ENCODE measurements at places on chromosomes 4 and X. TPM values are rescaled to one million over a fixed set of nuclear protein-coding genes. Genes with fewer than 3 reads are reported as not detected.

DNA sequence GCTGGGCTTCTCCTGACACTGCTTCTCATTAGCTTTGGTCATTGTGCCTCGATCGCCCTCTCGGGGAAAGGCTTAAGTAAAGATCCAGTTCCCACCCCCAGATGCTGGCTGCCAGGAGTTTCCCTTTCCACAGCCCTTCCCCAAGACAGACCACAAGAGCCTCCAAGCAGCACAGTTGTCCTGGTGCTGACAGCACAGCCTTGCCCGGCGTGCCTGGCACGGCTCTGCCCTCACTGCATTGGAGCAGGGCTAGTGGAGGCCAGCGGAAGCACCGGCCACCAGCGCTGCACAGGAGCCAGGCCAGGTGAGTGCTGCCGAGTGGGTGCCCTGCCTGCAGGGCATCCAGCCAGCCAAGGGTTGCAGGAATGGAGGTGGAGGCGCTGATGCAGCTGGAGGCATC, 9.7 kb upstream of the MSANTD1 start:
- no peak for DNase-seq

DNA sequence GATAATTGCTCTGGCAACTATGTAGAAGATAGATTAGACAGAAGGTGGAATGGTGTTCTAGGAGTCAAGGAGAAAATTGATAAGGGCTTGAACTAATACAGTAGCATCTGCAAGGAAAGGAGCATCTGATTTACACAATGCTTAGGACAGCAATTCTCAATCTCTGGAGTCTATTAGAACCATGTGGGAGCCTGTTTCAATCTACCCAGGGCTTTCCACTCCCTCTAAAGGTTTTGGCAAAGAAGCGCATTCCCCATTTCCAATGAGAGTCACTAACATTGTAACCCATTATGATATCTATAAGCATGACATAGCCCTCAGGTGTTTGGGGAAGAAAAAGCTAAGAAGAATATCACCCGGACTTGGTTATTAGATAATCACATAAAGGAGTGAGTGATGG, 168.2 kb downstream of the COL25A1 start:
- no peak for DNase-seq

DNA sequence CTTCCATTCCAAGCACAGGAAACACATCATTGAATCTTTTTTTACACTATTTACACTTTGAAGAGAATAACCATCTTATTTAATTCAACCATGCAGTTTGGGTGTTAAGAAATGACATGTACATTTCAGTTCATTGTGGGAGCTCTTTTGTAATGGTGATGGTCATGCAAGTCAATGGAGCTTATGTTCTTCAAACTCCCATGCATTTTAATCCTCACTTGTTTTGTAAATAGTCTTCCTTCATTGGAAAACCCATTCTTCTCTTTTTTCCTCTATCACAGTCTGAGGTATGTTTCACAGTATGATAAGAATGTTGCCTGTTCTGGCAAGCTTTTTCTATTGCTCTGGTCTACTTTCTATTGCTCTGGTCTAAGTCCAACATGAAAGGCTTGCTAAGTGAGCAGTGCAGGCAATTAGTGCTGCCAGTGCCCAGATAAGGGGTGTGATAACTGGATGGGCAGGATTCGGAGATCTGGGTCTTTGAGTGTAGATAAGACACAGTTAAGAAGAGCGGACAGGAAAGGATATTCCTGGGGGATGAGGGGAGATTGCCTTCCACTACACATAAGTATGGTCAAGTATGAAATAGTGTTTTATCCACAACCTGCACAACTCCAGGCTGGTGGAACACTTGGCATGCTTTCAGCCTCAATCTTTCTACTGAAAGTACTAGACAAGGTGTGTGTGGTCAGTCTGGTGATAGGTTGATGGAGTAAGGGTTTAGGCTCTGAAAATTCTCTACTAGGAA, 17.1 kb downstream of the AFP start:
- DNase-seq = no peak

DNA sequence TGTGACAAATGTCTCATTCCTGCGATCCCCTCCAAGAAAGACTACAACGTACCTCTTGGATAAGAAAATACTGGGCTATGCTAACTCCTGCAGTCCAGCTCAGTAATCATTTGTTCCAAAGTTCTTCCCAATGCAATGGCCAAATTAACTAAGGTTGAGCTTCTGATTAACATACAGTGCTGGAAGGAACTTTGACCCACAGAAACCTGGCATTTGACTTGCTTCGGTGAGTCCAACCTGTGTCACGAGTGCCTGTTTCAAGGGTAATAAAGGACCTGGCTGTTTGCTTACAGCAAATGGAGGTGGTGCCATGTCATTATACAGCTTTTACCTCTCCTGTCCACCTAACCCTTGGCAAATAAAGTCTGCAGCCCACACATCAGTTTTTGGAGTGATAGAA, 83.2 kb downstream of the RBM47 start:
- no peak for DNase-seq

DCAF8L2 gene
- not detected for total RNA-seq

DNA sequence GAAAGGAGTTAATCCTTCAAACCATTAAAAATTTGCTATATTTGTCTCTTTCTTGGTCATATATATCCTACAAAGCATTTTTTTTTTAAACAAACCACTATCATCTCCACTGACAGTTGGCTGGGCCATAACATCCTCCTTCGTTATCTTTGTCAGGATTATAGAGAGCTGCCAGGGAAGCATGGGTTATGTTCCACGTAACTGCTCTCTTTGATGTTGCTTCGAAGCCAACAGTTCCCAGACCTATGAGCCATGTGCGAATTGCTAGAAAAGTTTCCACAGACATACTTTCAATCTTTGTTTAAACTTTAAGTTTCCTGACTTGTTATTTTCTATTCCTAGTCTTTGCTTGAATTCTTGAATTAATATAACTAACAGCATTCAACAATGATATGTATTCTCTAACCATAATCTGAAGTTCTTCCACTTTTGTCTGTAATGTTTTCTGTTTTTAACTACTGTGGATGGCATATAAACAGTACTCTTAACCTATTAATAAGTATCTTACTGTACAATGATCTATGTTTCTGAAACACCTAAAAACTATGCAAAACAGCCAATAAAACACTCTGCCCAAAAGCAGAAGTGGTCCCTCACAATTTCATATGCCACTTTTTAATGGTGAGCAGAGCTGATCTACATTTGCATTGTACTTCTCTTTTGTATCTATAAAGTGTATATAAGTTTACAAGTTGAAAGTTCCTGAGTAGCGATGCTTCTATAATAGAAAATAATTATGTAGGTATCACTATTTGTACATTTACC, 37.9 kb downstream of the EREG start:
- DNase-seq = peak; percentile 13

EVC2 gene
- total RNA-seq = 10.4 TPM

VCX gene
- 0.23 TPM for total RNA-seq

HUWE1 gene
- total RNA-seq = 269 TPM

AADAT gene
- total RNA-seq = not detected

GRCh38 chrX:49066690-49067089, 7.1 kb downstream of the PRAF2 start:
- no peak for DNase-seq

DNA sequence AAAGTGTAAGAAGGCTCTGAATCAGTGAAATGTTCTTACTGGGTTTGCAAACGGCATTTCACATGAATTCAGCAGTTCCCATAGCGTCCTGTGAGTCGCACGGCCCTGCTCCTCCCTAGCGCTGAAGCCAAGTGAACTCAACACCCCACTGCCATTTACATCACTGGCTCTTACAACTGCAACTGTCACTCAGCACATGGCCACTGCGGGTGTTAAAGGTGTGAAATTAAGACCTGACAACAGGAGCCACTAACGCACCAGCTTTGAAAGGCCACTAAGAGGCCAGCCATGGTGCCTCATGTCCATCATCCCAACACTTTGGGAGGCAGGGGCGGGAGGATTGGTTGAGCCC, 31.7 kb downstream of the RNF212 start:
- DNase-seq = no peak

DNA sequence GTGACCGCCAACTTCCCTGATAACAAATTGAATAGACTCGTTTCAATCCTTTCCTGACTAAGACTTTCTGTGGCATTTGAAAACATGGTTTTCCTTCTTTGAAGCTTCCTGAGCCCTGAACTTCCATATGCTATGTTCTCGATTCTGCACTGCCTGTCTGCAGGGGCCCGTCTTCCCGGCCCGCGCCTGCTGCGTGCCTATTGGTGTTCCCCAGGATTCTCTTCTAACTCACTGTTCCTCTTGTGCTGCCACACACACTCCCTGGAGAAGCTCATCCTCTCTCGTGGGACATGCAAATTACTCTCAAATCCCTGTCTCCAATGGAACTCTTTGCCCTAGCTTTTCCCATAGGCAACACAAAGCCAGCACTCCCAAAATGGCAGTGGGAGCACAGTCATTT, 262.9 kb upstream of the GATB start:
- no peak for DNase-seq

- DNase-seq = no peak
These were observed 361.1 kb upstream of the BOD1L1 start for GRCh38 chr4:13988353-13989305.

GRCh38 chrX:45619290-45619689, 418.6 kb upstream of the DIPK2B start:
- DNase-seq = no peak

NSUN7 gene
- 0.21 TPM for total RNA-seq

RIPPLY1 gene
- total RNA-seq = not detected

PNMA3 gene
- total RNA-seq = not detected

DNA sequence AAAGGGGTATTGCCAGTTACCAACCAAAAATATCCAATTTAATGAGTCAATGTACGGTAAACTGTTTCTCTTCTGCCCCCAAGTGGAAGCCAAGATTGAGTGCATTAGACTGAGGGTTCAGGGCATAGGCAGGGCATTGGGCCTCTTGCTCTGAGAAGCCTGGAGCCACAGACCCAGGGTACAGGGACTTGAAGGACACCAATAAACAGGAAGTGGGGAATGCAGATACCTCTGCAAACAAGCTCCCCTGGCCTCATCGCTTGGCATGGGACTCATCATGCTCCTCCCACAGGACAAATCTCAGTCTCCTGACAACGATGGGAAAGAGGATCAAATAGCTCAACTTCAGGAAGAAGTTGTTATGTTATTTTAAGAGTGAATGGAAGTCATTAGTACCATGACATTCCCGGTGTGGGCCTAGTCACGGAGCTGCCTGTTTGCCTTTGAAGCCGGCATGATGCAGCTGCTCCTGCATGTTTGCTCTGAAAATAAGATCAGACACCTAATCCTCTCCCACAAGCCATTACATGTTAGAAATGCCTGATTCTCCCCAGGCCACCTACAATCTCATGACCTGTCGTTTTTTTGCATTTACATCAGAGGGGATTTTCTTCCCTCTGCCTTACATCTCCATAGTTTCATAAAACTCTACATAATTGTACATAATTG, 224.2 kb downstream of the RCHY1 start:
- DNase-seq = peak; percentile 23

- DNase-seq = no peak
These were observed 36.9 kb downstream of the LAMTOR3 start for GRCh38 chr4:99857307-99857706.

DNA sequence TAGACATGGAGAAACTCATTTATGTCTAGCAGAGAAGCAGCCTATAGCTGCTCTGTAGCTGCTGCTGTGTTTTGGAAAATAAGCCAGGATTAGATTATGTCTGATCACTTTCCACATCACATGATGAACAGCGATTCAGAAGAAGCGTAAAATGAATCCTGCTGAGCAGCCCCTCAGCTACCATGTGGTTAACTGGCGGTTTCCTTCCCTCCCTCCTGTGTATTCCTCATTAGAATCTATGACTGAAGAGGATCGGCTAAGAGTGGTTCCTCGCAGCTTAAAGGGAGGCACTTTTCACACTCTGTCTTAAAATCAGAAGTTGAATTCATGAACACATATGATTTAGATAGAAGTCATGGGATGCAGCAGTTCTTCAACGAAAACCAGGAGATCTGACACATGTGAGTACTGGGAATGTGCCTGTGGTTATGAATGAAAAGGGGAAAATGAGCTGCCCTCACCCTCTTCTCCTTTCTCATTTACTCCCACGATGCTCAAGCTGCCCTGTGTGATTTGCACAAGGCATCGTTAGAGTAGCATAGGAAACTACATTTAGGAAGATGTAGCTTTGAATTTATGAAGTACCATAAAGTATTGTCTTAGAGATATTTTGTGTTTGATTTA, at the start of gene PPEF1:
Gene PPEF1, plus strand, starts transcription at position 220 of the 624 bp plus-strand sequence. Its CDS starts 136 bp downstream, at position 356.
- DNase-seq = no peak

GRCh38 chr4:105280338-105281123, 133.9 kb downstream of the TET2 start:
- DNase-seq = no peak

- no peak for DNase-seq
These were observed 579 bp downstream of the ABCD1 start for GRCh38 chrX:153725039-153725831.

PCSK1N gene
- not detected for total RNA-seq

RASGEF1B gene
- total RNA-seq = 0.15 TPM

DNA sequence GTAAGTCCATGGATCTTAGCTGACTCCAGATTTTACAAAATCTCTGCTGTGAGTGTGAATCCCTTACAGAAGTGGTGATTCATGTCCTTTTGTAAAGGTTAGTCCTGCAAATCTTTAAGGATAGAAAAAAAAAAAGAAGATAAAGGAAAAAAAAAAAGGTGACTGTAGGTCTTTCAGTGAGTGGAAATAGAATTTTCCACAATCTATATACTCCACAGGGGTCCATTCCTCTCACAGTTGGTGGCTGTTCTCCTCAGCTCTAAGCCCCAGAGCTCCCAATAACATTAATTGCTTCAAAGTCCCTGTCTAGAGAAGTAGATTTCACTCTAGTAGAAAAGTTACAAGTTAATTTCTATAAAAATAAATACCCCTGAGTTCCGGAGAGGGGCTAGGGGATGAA, 189.1 kb downstream of the NDST4 start:
- no peak for DNase-seq

- DNase-seq = no peak
These were observed 7.1 kb downstream of the PF4V1 start for GRCh38 chr4:73860181-73860580.

GRCh38 chrX:139008185-139008584, 296.7 kb upstream of the FGF13 start:
- no peak for DNase-seq

NUDT10 gene
- not detected for total RNA-seq

GRCh38 chrX:46811121-46811520, 25.7 kb upstream of the RP2 start:
- DNase-seq = no peak

LAGE3 gene
- total RNA-seq = 27.6 TPM

DNA sequence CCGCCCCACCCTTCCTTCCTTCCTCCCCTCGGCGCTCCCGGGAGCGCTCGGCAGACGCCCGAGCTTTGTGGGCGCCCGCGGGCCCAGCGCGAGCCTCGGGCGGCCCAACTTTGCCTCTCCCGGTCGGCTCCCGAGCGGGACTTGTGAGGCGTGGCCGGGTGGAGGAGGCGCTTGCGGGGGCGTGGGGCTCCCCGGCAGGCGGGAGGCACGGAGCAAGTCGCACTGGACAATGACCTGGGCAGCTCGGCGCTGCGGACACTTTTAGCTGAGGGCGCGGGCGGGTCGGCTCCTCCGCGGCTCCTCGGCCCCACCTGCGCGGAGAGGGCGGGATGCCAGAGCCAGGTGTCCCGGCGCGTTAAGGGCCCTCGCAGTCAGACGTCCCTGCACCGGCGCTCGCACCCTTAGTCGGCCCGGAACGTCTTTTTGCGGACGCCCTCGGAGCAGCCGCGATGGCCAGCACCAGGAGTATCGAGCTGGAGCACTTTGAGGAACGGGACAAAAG, 385 bp downstream of the DCLK2 start:
- no peak for DNase-seq

Data from GM12878 (cell line).